Activated CD4-positive, alpha-beta T cell treated with anti-CD3 and anti-CD28 coated beads, Interleukin-2, Interleukin-4, amounts not matched to agents 100 ng/mL and 50 ng/mL, durations not matched to agents 16 hours and 8 hours (primary cell): ENCODE measurements at places on chromosomes 12 and 14.

DNA sequence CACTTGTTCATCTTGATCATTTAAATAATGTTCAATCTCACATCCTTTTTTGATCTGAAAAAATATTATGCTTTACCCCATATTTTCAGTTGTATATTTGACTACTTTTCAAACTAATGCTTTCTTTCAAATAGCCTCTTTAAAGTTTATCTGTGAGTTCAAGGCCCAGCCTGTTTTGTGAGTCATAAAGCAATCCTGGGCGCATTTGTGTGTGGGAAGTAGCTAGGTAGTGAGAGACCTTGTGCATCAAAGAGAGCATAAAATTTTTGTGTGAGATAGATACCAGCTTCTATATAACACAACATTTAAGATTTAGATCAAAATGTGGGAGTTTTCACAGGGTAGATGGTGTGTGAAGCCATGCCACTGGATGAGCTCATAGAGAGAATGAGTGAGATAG lies 405.6 kb downstream of the NAV3 start:
- DNase-seq: no peak

- DNase-seq: no peak
Measured at GRCh38 chr12:2797721-2798418, 3.1 kb downstream of the FKBP4 start.

GRCh38 chr14:51783765-51784164 lies 76.6 kb upstream of the GNG2 start:
- DNase-seq: peak; percentile 15

GRCh38 chr12:125140279-125141209 lies 75.3 kb downstream of the AACS start:
- no peak for DNase-seq

- DNase-seq: no peak
Measured at GRCh38 chr12:2095878-2096277, 43.1 kb downstream of the CACNA1C start.

GRCh38 chr14:96806836-96807235 lies 9.7 kb downstream of the VRK1 start:
- no peak for DNase-seq

GRCh38 chr14:97413022-97413539 lies 615.9 kb downstream of the VRK1 start:
- no peak for DNase-seq

GRCh38 chr14:57847096-57847495 lies 18.8 kb downstream of the SLC35F4 start:
- no peak for DNase-seq

DNA sequence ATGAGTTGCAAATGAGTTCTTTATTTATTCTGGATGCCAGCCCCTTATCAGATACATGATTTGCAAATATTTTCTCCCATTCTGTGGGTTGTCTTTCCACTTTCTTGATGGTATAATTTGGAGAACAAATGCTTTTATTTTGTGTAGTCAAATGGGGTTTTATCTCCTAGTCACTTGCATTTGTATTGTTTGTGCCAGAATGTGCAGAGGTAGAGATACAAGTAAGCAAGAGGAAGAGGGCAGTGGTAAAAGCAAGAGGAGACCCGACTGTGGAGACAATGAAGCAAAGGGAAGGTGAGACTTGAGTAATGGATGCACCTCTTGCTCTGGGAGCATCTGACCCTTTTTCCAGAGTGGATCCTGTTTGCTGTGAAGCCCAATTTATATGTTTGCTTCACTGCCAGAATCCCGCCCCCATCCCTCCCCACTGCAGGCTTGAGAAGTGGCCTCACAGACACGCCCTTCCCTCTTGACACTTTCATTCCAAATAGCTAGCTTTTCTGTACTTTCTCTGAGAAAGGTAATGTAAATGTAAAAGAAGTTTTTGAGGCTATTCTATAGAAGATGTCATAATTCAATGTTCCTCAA lies 786 bp upstream of the PFKM start:
- DNase-seq: no peak

DNA sequence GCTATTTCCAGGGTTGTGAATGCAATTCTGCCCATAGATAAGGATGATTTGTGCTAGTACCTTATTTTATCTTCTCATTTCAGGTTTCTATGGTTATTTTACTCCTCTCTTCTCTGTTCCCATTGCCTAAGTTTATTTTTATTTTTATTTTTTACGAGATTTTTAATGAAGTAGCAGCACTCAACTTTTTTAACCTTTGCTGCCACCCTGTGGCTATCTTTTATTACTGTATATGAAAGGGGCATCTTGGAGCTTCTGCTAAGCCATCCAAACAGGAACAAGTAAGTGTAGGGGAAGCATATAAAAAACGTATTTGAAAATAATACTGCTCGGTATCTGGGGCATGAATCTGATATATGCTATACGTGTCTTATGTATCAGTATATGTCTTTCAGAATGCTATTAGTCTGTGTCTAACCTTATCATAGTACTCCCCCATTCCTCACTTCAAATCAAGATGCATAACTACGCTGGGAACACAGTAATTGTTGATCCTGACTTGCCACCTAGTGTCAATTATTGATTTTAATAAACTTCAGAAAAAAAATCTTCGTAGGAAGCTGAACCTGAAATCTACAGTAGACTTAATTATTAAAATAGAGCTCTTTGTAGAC lies 60.3 kb downstream of the KLRG1 start:
- DNase-seq: peak; percentile 33

- DNase-seq: no peak
Measured at GRCh38 chr12:41514021-41514777, 326.1 kb downstream of the PDZRN4 start.

DNA sequence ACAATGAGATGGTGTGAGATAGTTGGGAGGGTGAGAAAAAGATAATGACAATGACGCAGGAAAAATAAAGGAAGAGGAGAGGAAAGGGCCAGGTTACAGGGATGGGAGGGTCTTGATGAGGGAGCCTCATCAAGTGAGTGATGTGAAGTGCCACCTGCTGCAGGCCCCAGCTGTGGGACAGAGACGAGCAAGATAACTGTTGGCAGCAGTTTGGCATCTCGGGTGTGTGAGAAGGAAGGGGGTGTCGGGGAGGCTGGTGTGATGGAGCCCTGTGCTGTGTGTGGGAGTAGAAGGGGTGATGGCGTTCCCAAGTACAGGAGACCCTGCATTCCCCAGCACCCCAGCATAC lies 11.4 kb upstream of the TAC3 start:
- DNase-seq: no peak

DNA sequence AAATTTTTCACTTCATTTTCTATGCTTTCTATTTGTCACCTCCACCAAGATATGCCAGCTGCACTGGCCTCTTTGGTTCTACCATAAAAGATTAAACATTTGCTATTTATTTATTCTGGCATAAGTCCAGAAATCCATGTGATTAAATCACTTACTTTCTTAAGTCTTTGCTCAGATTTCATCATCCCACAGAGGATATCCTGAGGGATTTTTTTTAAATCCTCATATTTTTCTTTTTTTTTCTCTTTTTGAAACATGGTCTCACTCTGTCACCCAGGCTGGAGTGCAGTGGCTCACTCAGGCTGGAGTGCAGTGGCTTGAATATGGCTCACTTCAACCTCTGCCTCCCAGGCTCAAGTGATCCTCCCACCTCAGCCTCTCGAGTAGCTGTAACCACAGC lies 645.4 kb upstream of the ATXN7L3B start:
- no peak for DNase-seq

DNA sequence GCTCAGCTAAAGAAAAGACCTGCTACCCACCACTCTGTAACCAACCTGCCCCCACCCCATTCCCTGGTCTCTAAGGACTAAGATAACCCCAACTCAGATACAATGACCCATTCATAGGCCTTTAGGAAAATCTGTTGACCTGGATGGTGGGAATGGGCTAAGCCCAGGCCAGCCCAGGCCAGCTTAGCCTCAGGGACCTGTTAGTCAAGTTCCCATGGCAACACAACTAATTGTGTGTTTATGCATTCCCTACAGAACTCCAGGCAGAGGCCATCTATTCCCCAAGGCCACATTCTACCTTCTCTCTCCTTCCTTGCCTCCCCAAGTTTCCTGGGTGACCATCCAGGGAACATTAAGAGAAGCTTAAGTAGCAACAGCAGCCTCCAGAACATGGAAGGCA lies 16.1 kb upstream of the KRT8 start:
- no peak for DNase-seq

- DNase-seq: no peak
Measured at GRCh38 chr12:64058541-64059265, 163.4 kb downstream of the KICS2 start.

DNA sequence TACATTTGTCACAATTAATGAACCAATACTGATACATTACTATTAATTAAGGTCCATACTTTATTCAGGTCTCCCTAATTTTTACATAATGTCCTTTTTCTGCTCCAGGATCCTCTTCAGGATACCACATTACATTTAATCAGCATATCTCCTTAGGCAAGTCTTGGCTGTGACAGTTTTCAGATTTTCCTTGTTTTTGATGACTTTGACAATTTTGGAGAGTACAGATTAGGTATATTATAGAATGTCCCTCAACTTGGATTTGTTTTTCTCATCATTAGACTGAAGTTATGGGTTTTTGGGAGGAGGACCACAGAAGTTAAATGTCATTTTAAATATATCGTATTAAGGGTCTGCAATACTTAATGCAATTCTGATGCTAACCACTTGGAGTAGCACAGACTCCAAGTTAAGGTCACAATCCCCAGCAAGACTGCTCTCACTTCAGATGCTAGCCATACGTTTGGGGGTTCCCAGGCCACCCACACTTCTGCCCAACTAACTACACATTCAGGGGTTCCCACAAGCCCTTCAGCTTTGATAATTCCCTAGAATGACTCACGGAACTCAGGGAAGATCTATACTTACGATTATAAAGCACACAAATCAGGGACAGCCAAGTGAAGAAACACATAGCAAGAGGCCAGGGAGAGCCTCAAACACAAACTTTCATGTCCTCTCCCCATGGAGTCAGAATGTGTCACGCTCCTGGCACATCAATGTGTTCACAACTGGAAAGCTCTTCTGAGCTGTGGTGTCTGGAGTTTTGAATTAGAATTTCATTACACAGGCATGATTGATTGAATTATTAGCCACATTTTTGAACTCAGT lies 17.0 kb upstream of the NUBPL start:
- no peak for DNase-seq

- DNase-seq: no peak
Measured at GRCh38 chr14:89384023-89384422, 33.0 kb downstream of the FOXN3 start.

- DNase-seq: no peak
Measured at GRCh38 chr14:44438221-44438620, 68.9 kb downstream of the FSCB start.

- DNase-seq: no peak
Measured at GRCh38 chr12:95141310-95141709, 67.9 kb upstream of the NR2C1 start.

DNA sequence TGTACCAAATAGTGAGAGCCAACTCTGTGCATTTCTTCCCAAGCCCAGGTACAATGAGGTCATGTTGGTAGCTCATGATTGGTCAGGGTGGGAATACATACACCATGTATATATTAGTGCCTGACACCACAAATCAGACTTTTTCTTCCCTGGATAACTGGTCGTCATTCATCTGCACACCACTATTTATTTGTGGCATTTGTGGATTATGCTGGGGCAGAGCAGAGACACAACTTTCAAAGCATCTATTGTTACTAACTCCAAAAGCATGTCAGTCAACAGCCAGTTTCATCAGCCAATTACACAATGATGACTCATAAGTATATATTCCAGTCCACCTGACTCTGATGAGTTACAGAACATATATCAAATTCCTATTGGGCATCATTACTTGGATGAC lies 181.7 kb downstream of the ADAMTS20 start:
- no peak for DNase-seq

GRCh38 chr12:68611094-68611805 lies 551 bp downstream of the RAP1B start:
- peak; percentile 48 for DNase-seq

DNA sequence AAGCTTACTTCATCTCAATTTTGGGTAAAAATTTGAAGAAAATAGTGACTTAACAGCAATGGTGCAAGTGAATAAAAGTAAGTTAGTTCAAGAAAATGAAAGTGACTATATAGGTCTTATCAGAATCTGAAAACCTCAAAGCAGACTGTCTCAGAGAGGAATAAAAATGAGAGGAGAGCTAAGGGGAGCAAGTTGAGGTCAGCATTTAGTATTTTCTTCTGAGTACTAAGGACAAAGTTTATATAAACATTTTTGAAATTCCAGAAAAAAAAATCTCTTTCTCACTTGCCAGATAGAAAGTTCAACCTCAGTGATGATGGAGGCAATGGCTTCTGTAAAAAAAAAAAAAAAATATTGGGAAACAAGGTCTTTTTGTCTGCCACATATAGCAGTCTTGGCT lies 414.1 kb downstream of the NPAS3 start:
- DNase-seq: no peak

DNA sequence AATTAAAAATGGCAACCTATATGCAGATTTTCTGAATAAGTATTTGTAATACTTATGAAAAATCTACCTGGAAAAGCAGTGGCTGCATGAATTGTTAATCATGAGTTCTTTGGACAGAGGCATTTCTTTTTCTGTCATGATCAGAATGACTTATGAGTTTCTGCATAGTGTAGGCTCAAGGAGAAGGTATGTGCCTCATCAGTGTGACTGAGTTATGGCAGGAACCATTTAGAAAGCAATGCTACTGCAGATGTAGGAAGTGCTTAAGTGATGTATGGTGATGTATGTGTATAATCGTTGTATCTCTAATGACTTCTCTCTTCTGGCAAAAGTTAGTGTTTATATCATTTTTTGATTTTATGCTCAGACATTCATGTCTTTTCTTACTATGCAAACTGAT lies 816.4 kb upstream of the FBXO33 start:
- DNase-seq: no peak

DNA sequence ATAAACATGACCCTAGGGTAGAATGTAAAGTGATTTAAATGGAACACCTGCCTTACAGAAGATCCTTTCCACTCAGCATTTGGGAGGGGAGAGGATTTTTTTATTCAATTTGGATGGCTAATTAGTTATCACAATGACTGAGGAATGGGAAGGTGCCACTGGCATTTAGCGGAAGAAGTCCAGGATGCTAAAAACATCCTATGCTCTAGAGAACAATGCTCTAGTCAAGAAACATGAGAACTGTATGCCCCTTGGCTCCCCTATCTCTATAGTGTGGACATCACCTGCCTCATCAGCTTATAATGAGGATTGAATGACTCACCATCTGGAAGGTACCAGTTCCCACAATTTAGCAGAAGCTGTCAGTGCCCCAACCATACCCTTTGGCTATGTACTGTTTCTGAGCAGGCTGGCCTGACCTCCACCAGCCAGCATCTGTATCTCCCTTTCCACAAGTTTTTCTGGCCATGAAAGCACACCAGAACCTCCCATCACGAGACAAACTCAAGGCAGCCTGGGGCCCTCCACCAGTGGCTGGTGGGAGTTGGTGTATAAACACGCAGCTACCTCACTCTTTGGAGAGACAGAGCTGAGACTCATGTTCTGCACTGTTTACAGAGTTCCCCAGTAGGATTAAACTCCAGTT lies 109.7 kb upstream of the VASH1 start:
- DNase-seq: no peak

DNA sequence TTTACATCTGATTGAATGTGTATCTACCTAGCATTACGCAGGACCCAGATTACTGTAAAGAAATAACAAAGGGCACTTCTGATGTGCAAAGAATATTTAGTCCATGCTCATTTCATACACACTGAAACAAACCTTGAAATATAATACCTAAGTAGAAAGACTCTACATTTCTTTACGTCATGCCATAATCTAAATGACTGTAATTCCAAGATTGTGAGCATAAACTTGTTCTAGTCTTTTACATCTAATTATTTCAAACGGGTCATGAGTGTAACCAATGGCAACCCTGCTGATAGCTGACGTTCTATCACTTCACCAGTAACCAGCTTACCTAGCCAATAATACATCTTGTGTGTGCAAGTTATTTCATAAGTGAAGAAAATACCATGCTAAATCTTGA lies 433.8 kb downstream of the PRKD1 start:
- no peak for DNase-seq

- DNase-seq: peak; percentile 30
Measured at GRCh38 chr12:27305673-27306456, 26.8 kb upstream of the BMAL2 start.
